ENCODE measurements at places on chromosomes 11 and 22.

DNA sequence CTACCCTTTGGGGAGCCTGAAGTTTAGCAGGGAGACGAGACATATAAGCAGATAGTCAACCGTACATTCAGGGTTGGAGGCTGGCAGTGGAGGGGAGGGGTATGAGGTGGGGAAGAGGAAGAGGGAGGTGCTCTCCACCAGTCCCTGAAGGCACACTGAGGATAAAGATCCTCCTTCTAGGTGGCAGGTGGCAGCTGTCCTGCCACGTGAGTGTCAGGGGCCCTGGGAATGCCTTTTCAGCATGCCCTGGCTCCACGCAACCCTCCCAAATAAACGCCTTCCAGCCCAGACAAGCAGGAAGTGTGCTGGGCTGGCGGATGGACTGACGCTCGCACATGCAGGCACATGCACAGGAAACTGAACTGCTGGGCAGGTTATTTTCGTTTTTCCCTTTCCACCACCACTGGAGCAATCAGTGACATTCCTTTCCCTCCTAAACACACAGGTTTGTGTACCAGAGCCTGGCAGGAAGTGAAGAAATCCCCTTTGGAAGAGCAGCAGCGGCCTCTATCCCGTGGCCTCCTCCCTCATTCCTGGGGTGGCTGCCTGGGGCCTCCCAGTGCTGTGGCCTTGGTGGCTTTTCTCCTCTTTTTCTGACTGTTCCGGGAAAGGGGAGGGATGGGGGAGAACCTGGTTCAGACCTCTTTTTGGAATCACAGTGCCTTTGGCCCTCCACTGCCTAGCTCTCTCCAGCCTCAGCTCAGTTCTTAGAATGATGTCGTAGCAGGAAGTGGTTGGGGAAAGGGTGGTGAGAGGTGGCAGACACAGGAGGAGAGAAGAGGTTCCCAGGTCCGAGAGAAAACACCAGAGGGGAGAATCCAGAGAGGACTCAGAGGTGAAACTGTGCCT, 157.0 kb upstream of the TIMP3 start:
- DNase-seq: no peak

- no peak for DNase-seq
Measured at GRCh38 chr11:33515347-33515746, 185.3 kb downstream of the C11orf91 start.

DNA sequence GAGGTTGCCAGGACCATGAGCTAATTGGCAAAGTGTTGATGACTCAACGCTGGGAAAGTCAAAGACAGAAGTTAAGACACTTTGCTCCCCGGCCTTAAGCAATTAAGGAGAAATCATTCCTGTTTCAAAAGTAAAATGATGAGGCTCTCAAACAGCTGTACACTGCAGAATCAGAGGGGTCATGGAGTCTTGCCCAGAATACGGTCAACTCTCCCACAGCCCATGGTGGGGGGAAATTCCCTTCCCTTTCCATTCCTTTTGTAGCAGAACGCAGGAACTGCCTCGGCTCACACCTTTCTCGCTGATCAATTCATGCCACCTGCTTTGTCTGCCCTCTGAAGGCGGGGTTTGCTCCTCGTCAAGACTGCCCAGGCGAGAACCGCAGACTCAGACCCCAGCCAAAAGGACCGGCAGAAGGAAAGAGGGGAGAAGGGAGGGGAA, 52.8 kb downstream of the MN1 start:
- DNase-seq: no peak

DNA sequence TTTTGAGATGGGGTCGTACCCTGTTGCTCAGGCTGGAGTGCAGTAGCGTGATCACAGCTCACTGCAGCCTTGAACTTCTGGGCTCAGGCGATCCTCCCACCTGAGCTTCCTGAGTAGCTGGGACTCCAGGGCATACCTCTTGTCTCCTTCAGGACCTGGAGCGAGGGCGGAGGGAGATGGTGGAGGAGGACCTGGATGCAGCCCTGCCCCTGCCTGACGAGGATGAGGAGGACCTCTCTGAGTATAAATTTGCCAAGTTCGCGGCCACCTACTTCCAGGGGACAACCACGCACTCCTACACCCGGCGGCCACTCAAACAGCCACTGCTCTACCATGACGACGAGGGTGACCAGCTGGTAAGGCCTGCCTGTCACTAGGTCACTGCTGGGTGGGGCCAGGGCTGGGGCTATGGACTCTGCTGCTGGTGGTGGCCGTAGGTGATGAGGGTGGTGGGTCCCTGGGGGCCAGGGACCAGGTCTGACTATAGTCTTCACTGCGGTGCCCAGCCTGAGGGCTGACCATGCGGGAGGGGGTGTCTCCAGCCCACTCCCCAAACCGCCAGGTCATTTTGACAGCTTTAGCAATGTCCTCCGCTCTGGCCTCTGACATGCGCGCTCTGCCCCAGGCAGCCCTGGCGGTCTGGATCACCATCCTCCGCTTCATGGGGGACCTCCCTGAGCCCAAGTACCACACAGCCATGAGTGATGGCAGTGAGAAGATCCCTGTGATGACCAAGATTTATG, 53.9 kb downstream of the MYO7A start:
- DNase-seq: no peak

GRCh38 chr11:77191823-77192495, 63.9 kb downstream of the MYO7A start:
- DNase-seq: no peak

DNA sequence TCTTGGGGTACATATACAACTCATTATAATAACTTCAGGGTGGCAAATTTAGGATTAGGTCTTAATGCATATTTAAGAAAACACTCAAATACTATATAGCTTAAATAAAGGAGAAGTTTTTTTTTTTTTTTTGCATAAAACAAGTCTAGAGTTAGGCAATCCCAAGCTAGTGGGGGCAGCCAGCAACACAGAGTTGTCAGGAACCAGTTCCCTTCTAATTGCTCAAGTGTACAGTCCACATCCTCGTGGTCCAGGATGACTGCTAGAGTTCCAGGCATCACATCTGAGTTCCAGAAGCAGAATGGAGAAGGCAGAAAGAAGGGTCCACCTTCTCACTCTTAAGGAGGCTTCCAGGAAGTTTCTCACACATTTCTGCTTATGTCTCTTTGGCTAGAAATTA, 261.9 kb upstream of the PLET1 start:
- DNase-seq: no peak

DNA sequence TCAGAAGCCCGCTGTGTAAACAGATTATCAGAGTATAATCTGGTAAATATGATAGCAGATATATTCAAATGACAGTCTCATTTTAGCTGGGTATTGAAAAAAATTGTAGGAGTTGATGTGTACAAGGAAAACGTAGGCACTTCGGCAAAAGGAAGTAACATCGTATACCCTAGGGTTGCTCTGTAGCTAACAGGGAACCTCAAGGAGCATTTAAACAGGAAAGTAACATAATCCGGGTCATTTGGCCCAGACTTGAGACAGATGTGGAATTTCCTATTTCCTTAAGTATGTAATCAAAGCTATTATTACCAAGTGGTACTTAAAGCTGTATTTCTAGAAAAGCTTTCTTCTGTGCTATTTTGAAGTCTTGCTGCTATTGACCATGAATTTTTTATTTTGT, 215.6 kb downstream of the DDX10 start:
- no peak for DNase-seq

- DNase-seq: peak; percentile 96
Measured at GRCh38 chr11:9765320-9766101, 101.6 kb downstream of the SWAP70 start.

DNA sequence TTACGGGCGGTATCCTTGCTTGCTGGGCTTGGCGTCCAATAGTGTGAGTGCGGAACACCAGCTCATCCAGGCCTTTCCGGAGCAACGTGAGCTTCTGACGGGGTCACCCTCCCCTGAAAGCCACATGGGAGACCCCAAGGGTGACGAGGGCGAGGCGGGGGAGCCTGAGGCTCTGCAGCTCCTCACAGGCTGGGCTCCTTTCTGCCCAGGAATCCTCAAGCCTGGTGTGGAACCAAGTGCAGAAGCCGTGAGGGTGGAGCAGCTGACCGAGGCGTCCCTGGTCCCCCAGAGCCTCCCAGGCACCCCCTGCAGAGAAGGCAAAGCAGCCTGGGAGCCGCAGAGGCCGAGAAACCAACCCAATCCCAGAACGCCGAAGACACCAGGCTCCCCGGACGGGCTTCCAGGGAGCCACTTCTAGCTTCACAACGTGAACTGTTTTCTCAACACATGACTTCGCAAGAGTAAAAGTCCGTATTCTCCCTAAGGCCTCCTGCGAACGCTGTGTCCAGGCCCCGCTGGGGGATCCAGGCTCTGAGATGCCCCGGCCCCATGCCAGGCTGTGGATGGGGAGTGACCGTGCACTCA, 530.3 kb downstream of the BRD1 start:
- DNase-seq: no peak

GRCh38 chr11:24234822-24235508, 261.9 kb upstream of the LUZP2 start:
- DNase-seq: no peak

Data from smooth muscle cell of the brain vasculature (primary cell).